SK-N-SH (cell line): ENCODE measurements at places on chromosomes 1 and 21. TPM values are rescaled to one million over a fixed set of nuclear protein-coding genes. Genes with fewer than 3 reads are reported as not detected.

DNA sequence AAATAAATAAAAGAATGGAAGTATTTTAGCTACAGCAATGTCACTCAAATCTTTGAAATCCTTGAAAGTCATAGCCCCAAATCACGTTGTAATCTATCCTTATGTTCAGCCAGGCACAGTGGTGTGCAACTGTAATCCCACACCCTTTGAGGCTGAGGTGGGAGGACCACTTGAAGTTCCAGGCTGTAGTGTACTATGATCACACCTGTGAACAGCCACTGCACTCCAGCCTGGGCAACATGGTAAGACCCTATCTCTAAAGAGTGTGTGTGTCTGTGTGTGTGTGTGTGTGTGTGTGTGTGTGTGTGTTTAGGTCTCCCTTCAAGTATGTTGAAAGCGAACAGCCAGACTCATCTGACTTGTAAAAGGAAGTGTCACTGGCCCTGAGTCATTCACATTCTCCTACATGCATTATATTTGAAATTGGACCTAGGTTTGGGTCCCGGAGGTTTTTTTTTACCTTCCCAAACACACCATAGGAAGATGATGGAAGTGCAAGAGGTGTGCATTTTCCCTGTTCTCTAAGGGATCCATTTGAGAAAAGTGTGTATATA lies 50.1 kb downstream of the ZNF281 start:
- no peak for DNase-seq

DNA sequence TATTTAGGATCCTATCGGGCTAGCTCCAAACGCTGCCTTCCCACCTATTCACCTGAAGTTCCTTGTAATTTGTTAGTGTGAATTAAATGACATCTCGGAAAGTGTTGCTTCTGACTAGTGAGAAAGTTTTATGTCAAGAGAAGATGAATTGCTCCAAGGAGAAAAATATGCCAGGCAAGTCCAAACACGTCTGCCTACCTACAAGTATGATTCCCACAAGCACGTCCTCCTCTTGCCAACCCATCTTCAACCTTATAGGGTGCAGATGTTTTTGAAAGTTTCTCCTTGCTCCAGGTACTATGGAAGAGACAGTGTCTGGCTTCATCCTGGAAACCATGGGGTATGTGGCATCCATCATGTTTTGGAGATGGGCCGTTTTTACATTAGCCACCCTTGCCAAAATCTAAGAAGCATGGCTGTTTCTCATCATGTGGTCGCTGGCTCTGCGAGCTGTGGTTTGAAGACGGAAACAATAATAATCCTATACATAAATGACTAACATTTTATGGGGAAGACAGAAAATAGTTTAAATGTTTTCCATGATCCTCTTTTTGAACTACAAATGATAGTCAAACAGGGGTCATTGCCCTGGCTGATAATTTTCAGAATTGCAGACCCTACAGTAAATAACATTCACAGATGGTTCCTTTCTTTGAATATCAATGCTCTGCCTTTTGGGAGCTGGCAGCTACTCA lies 505.8 kb downstream of the SMYD3 start:
- no peak for DNase-seq

GRCh38 chr1:227131193-227131592 lies 187.1 kb downstream of the CDC42BPA start:
- DNase-seq: peak; percentile 34

GRCh38 chr1:2352341-2352896 lies 38.9 kb downstream of the MORN1 start:
- no peak for DNase-seq

GRCh38 chr1:237124856-237125462 lies 83.0 kb downstream of the RYR2 start:
- peak; percentile 43 for DNase-seq

DNA sequence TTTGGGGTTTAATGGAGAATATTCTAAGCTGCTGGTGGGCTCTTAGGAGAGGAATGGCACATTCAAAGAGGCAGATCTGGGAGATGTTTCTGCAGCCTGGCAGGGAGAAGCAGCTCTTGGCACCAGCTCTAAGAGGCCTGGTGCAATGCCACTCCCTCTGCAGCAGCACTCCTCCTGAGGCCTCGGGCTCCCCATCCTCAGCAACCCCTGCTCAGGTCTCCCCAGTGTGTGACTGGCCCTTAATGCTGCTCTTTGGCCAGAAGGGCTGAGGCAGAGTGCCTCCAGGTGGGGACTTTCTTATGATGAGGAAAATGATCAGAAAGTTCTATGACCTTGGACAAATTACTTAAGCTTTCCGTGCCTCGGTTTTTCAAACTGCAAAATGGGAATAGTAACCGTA lies 55.5 kb downstream of the MAB21L3 start:
- no peak for DNase-seq

DNA sequence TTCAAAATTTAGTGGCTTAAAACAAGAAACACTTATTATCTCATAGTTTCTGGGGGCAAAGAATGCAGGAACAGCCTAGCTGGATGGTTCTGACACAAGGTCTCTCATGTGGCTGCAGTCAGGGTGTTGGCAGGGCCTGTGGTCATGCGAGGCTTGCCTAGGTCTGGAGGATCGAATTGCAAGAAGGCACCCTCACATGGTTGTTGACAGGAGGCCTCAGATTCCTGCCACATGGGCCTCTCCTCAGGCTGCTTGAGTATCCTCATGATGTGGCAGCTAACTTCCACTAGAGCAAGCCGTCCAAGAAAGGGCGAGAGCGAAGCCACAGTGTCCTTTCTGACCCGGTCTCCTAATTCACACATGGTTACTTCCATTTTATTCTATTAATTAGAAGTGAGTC lies 6.2 kb upstream of the NRIP1 start:
- no peak for DNase-seq

The RGS5 gene
- polyA plus RNA-seq: 260 and 290 TPM in 2 replicates

- peak; percentile 53 for DNase-seq
Measured at GRCh38 chr1:24830680-24831272, 85.5 kb downstream of the CLIC4 start.

The C8B gene
- not detected in 2 replicates for polyA plus RNA-seq

GRCh38 chr21:15079269-15079668 lies 14.5 kb upstream of the NRIP1 start:
- DNase-seq: no peak

- no peak for DNase-seq
Measured at GRCh38 chr21:44421901-44422840, 33.1 kb upstream of the LRRC3 start.

GRCh38 chr1:42179275-42179674 lies 14.7 kb upstream of the GUCA2A start:
- no peak for DNase-seq

- DNase-seq: no peak
Measured at GRCh38 chr1:33178836-33179439, 2.9 kb downstream of the TRIM62 start.

- DNase-seq: no peak
Measured at GRCh38 chr1:210690236-210690635, 361.5 kb downstream of the HHAT start.

The PLA2G2D gene
- polyA plus RNA-seq: not detected in 2 replicates

The TOMM20 gene
- 71.3 and 86.2 TPM in 2 replicates for polyA plus RNA-seq

DNA sequence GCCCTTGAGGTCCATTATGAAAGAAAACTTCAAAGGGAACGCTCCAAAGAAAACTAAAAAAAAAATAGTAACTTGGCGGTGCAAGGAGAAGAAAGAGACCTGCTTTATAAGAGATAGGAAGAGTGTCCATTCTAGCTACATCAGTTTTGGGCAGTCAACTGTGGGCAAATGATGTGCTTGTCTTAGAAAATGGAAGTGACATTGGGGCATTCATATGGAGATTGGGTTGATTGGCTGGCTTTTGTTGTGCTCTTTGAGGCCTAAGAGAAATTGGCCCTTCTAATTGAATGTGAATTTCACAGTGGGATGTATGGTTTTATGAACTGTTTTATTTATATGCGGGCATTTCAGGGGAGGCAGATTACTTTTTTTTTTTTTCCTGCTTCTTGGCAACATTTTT lies 13.2 kb downstream of the PPP1R12B start:
- no peak for DNase-seq

The PDZK1IP1 gene
- polyA plus RNA-seq: not detected in 2 replicates

GRCh38 chr1:213440766-213441165 lies 389.7 kb downstream of the RPS6KC1 start:
- DNase-seq: no peak
